ENCODE measurements at places on chromosomes 5 and 9.

DNA sequence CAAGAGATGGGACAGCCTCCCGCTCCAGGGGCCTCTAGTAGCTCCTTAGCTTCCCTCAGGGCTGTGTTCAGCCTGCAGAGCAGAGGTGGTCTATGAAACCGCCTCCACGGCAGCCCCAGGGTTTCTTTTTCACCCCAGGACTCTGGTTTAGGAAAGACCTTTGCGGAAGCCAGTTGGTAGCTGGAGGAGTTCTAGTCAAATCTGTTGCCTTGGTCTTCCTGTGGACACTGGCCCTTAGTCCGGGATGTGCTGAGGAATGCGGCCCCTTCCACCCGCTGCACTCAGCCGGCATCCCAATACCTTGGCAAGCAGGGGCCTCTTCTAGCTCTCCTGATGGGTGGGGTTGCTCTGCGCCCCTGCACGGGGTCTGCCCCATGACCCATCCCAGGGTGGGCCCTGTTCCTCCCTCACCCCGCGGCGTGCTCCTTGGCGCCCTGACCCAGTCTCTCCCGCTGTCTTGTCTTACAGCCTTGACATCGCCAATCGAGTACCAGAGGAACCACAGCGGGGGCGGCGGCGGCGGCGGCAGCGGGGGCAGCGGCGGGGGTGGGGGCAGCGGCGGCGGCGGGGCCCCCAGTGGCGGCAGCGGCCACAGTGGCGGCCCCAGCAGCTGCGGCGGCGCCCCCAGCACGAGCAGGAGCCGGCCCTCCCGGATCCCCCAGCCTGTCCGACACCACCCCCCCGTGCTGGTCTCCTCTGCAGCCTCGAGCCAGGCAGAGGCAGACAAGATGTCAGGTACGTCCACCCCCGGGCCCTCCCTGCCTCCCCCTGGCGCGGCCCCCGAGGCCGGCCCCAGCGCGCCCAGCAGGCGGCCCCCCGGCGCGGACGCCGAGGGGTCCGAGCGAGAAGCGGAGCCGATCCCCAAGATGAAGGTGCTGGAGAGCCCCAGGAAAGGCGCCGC lies 94.3 kb upstream of the OTULINL start:
- no peak for DNase-seq

- DNase-seq: no peak
Observed at GRCh38 chr9:132301521-132301920, 53.3 kb downstream of the SETX start.

- DNase-seq: no peak
Observed at GRCh38 chr9:85303757-85304134, 438.0 kb downstream of the AGTPBP1 start.

GRCh38 chr5:161846746-161847145 lies 1.2 kb upstream of the GABRA1 start:
- DNase-seq: no peak

DNA sequence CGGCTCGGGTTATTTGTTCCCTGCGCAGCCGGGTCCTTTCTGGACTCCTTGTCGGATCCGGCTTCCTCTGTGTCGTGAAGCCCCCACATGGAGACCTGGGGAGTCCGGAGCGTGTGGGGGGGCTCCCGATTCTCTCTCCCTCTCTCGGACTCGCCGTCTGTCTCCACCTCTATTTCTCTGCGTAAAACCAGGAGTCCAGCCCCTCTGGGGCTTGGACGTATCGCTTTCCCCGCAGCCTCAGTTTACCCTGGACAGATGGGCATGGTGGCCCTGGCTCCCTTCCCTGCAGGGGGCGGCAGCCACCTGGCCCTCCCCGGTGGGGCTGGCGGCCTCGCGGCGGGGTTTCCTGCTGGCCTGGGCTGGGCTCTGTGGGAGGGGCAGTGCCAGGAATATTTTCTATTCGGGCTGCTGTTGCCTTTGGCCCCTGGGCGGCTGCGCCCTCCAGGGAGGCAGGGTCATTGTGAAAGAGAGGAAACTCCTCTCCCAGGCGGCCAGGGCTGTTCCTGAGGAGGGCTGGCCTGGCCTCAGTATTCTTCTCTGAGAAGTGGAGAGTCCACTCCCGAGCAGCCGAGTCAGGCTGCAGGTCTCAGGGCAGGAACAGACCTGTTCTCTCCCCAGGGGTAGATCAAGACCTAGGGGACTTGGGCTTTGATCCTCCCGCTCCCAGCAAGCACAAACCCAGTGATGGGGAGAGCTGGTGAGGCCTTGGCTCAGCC lies 665 bp downstream of the ASS1 start:
- DNase-seq: no peak

DNA sequence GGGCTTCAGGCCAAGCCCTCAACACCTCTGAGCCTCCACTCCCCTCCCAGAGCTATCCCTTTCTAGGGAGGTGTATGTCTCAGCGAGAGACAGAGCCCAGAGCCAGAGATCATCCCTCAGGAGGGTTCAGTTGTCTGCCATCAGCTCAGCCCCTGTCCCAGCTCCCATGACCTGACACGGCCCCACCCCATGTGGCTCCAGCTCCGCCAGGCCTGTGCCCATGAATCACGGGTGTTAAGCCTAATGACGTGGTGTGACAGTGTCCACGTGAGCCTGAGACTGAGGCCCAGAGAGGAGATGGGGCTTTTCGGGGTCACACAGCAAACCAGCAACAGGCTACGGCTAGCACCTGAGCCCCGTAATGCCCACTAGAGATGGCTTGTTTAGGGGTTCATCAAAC lies 60.9 kb upstream of the ORM1 start:
- DNase-seq: no peak
